Hindlimb muscle (tissue), 1 donor: ENCODE measurements at places on chromosomes 4 and X. TPM values are rescaled to one million over a fixed set of nuclear protein-coding genes. Genes with fewer than 3 reads are reported as not detected.

GRCh38 chr4:160213366-160213765 lies 1110.5 kb downstream of the RAPGEF2 start:
- no peak for DNase-seq

DNA sequence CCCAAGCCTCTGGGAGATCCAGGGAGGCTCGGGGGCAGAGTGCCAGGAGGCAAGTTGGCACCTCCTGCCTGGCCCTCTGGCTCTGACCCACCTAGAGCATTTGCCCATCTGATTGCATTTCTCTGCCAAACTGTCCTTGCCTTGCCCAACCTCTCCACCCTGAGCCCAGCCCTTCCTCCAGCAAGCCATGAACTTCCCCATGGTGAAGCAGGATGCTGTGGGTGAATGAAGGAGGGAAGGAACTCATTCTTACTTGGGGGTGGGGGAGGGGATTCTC lies 9.3 kb upstream of the CNGA2 start:
- no peak for DNase-seq

Gene TMEM47
- 90.9 TPM for polyA plus RNA-seq

DNA sequence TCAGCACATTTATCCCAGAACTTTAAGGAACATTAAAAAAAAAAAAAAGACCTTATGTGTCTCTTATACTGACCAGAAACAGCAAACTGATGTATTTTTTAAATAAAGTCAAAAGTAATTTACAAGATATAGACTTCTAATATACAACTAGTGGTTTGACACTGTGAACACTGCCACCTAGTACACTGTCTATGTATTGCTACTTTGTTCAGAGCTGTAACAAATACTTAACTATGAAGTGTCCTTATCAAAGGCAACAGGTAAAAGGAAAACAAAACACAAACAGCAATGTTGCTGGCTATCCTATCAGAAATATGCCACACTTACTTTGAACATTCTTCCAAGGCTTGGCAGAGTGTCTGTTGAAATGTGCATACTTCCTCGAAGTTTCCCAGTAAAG lies 60.4 kb downstream of the CD40LG start:
- no peak for DNase-seq

GRCh38 chr4:37715889-37716402 lies 29.8 kb upstream of the RELL1 start:
- no peak for DNase-seq

DNA sequence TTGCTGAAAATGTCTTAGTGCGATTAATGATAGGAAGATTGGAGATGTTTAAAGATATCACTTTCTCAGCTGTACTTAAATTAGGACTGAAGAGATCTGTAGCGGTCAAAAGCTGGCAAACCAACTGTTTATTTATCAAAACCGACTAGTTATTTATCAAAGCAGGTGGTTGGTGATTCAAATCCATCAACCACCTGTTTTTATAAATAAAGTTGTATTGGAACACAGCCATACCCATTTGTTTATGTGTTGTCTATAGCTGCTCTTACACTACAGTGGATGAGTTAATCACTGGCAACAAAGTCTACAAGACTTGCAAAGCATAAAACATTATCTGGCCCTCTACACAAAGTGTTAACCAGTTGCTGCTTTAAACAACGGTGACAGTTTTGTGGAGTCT lies 76.8 kb downstream of the IL15 start:
- DNase-seq = no peak

Gene SPANXB1
- not detected for polyA plus RNA-seq
